ENCODE measurements at places on chromosomes 7 and 10. TPM values are rescaled to one million over a fixed set of nuclear protein-coding genes. Genes with fewer than 3 reads are reported as not detected.

DNA sequence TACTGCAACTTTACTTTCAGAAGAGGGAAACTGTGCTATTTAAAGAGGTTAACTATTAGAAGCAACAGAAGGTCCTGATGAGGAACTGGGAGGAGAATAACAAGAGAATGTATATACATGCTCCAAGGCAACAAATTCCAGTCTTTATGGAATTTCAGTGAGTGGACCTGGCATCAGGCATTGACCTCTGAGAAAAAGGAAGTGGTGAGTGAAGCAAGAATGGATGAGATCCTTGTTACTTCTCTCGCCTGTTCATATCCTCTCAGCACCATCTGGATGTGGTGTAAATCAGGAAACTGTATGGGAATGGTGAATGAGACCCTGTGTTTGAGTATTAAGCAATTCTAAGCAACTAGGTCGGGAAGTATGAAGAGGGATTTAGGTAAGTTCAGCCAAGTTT is 30.3 kb upstream of the KBTBD2 start:
- no peaks in the 10 kb centered on the region for H3K4me1 ChIP-seq
- DNase-seq = no peak
- no peaks in the 10 kb centered on the region for H3K36me3 ChIP-seq
- no peak overlapping the region for H3K4me3 ChIP-seq
- H3K27ac ChIP-seq = no peak overlapping the region

DNA sequence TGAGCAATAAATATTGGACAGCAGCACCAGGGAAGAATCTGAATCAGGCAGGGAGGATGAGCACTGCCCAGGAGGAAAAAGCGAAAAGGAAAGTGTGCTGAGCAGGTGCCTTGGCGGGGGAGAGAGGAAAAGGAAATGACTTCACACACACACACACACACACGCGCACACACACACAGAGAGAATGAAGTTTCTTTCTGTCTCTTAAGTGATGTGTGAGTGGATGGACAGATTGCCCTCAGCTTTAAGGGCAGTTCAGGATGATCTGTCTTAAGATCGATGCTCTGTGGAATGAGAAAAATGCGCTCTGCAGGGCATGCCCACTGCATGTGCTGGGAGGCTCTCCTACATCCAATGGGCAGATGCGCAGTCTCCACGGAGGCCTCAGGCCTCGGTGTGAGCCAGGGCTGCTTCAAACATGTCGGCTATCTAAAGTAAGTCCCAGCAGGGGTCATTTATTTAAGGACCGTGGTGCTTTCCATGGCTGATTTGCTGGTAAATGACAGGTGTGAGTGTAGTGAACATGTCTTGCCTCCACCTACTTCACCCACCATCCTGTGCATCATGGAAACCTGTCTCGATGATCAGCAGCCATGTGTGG is 2.5 kb upstream of the ACBD5 start:
- peaks cover 43% of the 10 kb centered on the region for H3K4me1 ChIP-seq
- peak overlapping the region; percentile 97 for H3K27ac ChIP-seq
- peak; percentile 42 for DNase-seq
- H3K27me3 ChIP-seq = no peaks in the 10 kb centered on the region

CALCR gene
- total RNA-seq = not detected

DYDC2 gene
- not detected for total RNA-seq

FGFBP3 gene
- 0.57 TPM for total RNA-seq

DNA sequence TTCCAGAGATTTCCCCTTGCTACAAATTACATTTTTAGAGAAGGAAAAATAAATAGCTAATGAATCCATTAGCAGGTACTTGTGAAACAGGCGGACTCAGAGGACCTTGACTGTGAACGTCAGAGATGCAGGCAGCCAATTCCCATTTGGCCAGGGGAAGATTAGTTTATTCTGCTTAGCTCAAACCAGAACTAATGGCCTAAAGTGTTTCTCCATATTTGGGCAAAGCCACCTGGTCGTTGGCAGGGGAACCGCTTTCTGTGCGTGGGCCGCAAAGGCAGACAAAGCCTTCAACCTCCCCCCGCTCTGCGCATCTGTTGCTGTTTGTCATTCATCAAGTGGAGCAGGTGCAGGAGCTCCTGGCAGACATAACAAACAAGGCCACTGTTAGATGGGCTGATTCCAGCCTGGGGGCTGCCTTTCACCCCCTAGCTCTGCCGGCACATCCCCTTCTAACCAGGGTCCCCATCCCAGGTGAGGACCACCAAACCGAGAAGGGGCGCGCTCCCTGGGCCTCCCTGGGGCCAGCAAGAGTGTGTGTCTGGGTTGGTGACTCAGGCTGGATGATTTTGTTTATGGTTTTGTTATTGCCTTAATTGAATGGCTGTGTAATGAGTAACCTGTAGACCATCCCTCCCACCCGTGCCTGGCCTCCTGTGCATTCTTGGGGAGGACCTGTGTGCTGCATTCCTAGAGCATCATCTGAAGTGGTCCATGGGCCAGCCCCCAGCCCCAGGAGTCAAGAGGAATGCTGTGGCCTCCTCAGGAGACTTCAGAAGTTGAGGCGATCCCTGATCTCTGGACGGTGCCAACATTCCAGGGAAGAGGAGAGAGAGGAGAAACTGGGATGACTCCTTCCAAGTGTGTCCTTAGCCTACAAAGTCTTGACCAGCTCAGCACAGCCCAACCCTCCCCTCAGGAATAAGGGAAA is 14.5 kb upstream of the CPA1 start:
- DNase-seq = no peak
- H3K4me3 ChIP-seq = no peak overlapping the region
- peaks cover 8% of the 10 kb centered on the region for H3K4me1 ChIP-seq
- no peaks in the 10 kb centered on the region for H3K36me3 ChIP-seq

DNA sequence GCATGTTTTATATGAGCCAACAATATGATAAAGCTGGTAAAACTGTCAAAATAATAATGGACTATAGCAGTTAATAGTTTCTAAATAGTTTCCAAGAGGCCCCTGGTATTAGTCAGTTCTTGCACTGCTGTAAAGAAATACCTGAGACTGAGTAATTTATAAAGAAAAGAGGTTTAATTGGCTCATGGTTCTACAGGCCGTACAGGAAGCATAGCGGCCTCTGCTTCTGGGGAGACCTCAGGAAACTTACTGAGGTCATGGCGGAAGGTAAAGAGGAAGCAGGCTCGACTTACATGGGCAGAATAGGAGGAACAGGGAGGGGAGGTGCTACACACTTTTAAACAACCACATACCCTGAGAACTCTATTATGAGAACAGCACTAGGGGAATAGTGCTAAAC is 104.6 kb downstream of the PPP1R9A start:
- no peaks in the 10 kb centered on the region for H3K36me3 ChIP-seq
- no peaks in the 10 kb centered on the region for H3K27me3 ChIP-seq

AKR1D1 gene
- not detected for total RNA-seq

- H3K27ac ChIP-seq = no peak overlapping the region
- no peaks in the 10 kb centered on the region for H3K27me3 ChIP-seq
- H3K4me1 ChIP-seq = peaks cover 42% of the 10 kb centered on the region
- no peaks in the 10 kb centered on the region for H3K36me3 ChIP-seq
Observed at GRCh38 chr10:119348516-119349240, 141.3 kb downstream of the GRK5 start.

BHLHA15 gene
- total RNA-seq = 0.82 TPM

- no peaks in the 10 kb centered on the region for H3K36me3 ChIP-seq
- H3K4me1 ChIP-seq = no peaks in the 10 kb centered on the region
- no peaks in the 10 kb centered on the region for H3K27me3 ChIP-seq
Observed at GRCh38 chr10:127524908-127525665, 24.0 kb upstream of the NPS start.

SOSTDC1 gene
- total RNA-seq = 0.70 TPM

AKR1C1 gene
- total RNA-seq = 167 TPM

DNA sequence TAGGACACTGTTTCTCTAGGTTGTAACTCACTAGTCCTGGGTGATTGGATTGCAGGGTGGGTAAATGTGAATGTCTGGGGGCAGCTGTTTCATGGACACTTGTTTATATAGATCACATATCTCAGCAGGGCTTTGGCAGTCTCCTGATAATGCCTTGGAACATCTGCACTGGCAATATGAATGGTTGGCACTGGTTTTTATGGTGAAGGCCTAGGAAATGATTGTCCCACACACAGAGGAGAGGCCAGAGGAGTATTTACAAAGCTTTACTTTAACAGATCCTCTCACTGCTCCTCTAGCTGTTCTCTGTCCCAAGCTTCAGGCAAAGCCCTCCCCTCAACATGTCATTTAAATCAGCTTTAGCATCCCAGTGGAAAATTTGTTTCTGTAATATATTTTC is 171.3 kb upstream of the STEAP4 start:
- DNase-seq = no peak
- no peak overlapping the region for H3K27ac ChIP-seq
- no peaks in the 10 kb centered on the region for H3K36me3 ChIP-seq
- no peaks in the 10 kb centered on the region for H3K4me1 ChIP-seq
- no peak overlapping the region for H3K4me3 ChIP-seq

DYNC1I1 gene
- 2.2 TPM for total RNA-seq

GRCh38 chr10:42969147-42969546 is 107.7 kb upstream of the RET start:
- no peaks in the 10 kb centered on the region for H3K36me3 ChIP-seq
- H3K4me3 ChIP-seq = no peak overlapping the region
- H3K27ac ChIP-seq = no peak overlapping the region
- DNase-seq = no peak

TSPAN33 gene
- total RNA-seq = 3.8 TPM

DNA sequence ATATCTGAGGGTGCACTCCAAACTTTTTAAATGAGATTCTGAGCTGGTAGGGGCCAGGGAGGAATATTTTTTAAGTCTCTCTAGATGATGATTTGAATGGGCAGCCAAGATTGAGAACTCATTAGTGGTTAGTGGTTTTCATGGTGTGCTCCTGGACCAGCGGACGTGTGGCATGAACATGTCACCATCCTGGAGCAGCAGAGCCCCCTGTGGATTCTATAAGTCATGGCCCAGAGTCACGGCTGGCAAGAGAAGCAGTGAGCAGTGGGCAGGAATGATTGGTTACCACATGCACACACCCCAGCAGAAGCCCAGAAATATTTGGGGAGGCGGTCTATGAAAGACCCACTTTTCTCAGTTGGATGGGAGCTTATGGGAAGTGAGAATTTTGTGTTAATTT is 21.2 kb upstream of the UCN3 start:
- no peaks in the 10 kb centered on the region for H3K4me1 ChIP-seq
- H3K27me3 ChIP-seq = no peaks in the 10 kb centered on the region
- DNase-seq = no peak
- no peak overlapping the region for H3K4me3 ChIP-seq
- H3K27ac ChIP-seq = no peak overlapping the region
- no peaks in the 10 kb centered on the region for H3K36me3 ChIP-seq

DNA sequence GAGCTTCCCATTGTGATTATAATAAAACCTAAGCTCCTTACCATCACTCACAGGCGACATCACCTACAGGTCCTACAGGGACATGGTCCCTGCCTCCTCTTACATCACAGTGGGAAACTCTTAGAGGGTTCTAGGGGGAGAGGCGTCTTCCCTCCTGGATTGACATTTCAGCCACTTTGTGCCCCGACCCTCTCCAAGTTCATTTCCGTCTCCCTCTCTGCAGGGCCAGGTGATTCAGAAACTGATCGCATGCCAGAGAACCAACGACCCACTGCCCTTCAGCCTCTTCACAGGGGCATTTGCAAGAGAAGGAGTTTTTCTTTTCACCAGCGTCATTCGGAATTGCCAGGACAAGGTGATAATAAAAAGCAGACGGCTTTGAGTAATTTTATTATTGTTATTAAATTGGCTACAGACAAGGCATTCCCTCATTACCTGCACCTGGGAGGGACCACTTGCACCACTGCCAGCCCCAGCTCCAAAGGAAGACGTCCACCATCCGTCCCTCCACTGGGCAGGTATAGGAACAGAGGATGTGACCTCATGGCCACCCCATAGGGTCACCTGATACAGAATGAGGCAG is 85.8 kb upstream of the CUX1 start:
- H3K4me3 ChIP-seq = no peak overlapping the region
- H3K36me3 ChIP-seq = no peaks in the 10 kb centered on the region
- H3K4me1 ChIP-seq = no peaks in the 10 kb centered on the region

GRCh38 chr10:118101501-118101900 is 54.8 kb upstream of the RAB11FIP2 start:
- H3K27me3 ChIP-seq = no peaks in the 10 kb centered on the region
- no peaks in the 10 kb centered on the region for H3K4me1 ChIP-seq
- DNase-seq = no peak
- no peak overlapping the region for H3K27ac ChIP-seq
- H3K36me3 ChIP-seq = no peaks in the 10 kb centered on the region
- H3K4me3 ChIP-seq = no peak overlapping the region

- no peaks in the 10 kb centered on the region for H3K4me1 ChIP-seq
- DNase-seq = no peak
- no peak overlapping the region for H3K4me3 ChIP-seq
- no peak overlapping the region for H3K27ac ChIP-seq
- no peaks in the 10 kb centered on the region for H3K36me3 ChIP-seq
Observed at GRCh38 chr10:103265717-103266329, 11.1 kb upstream of the INA start.

CALHM1 gene
- total RNA-seq = not detected

GRCh38 chr10:132061030-132061429 is 4.7 kb upstream of the JAKMIP3 start:
- no peak for DNase-seq
- no peaks in the 10 kb centered on the region for H3K27me3 ChIP-seq
- H3K4me3 ChIP-seq = no peak overlapping the region
- no peak overlapping the region for H3K27ac ChIP-seq
- H3K36me3 ChIP-seq = no peaks in the 10 kb centered on the region

TMEM140 gene
- 1.3 TPM for total RNA-seq

GRCh38 chr7:39083781-39084180 is 106.1 kb downstream of the POU6F2 start:
- H3K4me3 ChIP-seq = no peak overlapping the region
- H3K27me3 ChIP-seq = no peaks in the 10 kb centered on the region
- DNase-seq = no peak
- H3K4me1 ChIP-seq = no peaks in the 10 kb centered on the region
- H3K36me3 ChIP-seq = no peaks in the 10 kb centered on the region

- no peak overlapping the region for H3K27ac ChIP-seq
- no peak for DNase-seq
- H3K27me3 ChIP-seq = no peaks in the 10 kb centered on the region
- H3K36me3 ChIP-seq = peaks cover 10% of the 10 kb centered on the region
Observed at GRCh38 chr7:55178863-55179773, 160.3 kb downstream of the EGFR start.

- no peak overlapping the region for H3K27ac ChIP-seq
- no peak for DNase-seq
- no peaks in the 10 kb centered on the region for H3K36me3 ChIP-seq
- no peaks in the 10 kb centered on the region for H3K27me3 ChIP-seq
Observed at GRCh38 chr10:110437761-110438341, 59.9 kb upstream of the DUSP5 start.

GRCh38 chr10:95303535-95303934 is 12.7 kb upstream of the PDLIM1 start:
- no peaks in the 10 kb centered on the region for H3K36me3 ChIP-seq
- H3K27ac ChIP-seq = no peak overlapping the region
- no peak for DNase-seq
- H3K4me1 ChIP-seq = no peaks in the 10 kb centered on the region
